ENCODE measurements at places on chromosomes 13 and 19. TPM values are rescaled to one million over a fixed set of nuclear protein-coding genes. Genes with fewer than 3 reads are reported as not detected.

- DNase-seq, result peak; percentile 70
Observed at GRCh38 chr19:41934849-41935374, 6.7 kb upstream of the ERFL start.

- peak; percentile 58 for DNase-seq
Observed at GRCh38 chr13:34942732-34943435, 814 bp downstream of the NBEA start.

Gene ZNF708
- 17.0 TPM for total RNA-seq

DNA sequence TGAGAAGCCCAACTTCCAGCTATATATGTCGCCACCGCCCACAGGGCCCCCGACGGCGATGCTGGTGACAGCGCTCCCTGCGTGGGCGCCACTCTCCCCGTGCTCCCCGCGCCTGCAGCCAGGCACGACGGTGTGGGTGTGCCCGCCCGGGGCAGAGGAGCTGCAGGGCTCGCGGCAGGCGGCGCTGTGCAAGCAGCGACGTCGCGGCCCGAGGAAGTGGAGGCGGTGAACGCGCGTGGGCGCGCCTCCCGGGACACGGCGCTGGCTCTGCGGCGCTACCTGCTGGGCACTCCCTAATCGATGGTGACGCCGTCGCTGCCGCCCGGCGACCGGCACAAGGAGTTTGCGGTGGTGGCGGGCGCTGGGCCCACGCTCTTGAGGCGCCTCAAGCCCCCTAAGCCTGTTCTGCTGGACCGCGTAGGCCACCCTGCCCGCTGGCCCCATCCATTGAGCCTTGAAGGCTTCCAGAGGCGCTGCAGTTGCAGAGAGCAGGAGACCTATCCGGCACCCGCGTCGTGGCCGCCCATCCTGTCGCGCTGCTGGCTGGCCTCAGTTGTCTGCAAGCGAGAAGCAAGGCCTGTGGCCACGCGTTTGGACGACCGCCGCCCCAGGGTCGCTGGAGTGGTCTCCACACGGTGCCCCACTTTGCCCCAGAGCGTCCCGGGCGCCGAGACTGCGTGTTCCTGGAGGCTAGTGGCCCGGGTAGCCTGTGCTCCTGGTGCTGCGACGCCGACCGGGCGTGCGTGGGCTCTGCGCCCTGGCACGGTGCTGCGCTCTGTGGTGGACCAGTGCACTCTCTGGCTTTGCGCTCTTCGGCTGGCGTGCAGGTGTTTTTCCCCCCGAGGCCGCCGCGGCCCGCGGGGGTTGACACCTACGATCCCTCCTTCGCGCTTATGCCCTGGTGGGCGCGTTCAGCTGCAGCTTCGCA, 23.1 kb downstream of the LRFN3 start:
- DNase-seq, result peak; percentile 83

DNA sequence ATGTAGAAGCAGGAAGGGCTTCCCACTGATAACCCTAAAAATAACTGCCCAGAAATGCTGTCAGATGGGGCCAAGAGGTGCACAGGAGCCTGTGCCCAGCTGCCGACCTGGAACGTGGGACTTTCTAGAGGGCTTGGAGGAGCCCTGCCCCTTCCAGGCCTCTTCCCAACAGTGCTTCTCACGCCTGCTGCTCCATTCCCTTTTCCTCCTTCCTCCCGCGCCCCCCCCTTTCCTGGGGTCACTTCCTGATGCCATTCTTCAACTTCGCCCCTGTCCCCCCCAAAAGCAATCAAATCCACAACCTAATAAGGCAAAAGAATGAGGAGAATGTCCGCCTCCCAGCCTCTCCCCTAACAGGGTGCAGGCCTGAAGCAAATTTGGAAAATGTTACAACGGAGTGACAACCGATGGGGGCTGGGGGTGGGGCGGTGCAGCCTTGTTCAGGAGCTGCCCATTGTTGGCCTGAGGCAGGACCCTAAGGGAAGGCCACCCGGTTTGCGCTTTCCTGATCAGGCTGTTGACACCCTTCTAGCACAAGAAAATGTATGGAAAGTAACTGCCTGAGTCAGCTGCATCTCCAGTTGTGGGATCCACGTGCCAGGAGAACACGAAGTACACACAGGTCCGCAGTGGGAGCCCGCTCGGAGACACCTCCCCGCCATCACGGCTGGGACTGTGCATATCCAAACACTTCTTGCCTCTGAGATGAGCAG, 18.7 kb downstream of the ACTN4 start:
- DNase-seq, result peak; percentile 79

Gene IGFL3
- total RNA-seq, result not detected

- no peak for DNase-seq
Observed at GRCh38 chr13:113475280-113475679, 15.2 kb downstream of the DCUN1D2 start.

DNA sequence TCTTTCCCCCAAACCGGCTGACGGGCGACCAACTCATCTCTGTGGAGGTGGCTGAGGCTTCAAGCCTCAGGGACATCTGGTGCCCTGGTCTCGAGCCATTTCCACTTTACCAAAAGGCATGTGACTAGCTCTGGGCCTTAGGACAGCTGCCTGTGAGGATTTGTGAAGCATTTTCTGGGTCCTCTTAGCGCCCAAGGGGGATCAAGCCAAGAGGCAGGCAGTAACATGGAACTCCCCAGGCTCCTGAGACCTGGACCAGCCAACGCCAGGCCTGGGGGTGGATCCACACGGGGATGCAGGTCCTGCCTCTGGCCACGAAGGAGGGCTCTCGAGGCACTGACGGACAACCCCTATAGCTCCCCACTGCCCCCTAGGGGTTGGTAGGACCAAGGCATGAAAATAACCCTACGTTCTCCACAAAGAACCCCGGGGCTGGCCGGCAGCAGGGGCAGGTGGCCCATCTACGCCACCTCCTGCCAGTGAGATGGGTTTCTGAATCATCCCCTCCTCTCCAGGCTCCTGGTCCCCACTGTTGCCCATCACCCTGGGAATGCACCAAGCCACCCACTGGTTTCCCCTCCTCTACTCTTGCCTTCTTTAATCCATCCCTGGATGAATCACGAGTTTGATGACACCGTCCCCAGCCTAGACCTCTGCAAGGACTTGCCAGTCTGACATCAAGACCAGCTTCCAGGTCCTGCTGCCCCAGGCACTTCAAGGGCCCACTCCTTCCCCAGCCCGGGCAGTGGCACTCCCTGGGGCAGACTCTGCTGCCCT, 7.0 kb upstream of the MYDGF start:
- peak; percentile 64 for DNase-seq

- no peak for DNase-seq
Observed at GRCh38 chr13:30253830-30254229, 53.5 kb downstream of the KATNAL1 start.

DNA sequence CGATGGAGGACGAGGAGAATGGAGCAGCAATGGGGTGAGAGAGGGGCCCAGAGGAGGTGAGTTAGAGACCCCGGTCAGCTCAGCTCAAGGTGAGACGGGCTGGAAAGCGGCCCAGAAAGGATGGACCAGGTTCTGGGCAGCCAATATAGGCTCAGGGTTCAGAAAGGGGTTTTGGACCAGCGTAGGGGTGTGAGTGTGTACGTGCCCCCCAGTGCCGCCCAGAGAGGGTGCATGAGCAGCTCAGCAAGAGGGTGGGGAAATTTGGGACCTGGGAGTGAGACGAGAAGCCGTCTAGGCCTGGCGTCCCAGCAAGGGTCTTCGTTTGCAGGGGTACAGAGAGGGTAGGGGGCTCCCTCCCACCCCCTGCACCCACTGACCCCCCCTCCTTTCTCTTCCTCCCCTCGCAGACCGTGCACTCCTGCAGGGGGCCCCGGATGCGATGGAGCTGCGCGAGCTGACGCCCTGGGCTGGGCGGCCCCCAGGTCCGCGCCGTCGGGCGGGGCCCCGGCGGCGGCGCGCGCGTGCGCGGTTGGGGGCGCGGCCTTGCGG, 12.1 kb downstream of the FUT6 start:
- DNase-seq, result no peak

- DNase-seq, result no peak
Observed at GRCh38 chr13:111325941-111326620, 5.6 kb downstream of the TEX29 start.

Gene ZNF534
- 0.18 TPM for total RNA-seq

DNA sequence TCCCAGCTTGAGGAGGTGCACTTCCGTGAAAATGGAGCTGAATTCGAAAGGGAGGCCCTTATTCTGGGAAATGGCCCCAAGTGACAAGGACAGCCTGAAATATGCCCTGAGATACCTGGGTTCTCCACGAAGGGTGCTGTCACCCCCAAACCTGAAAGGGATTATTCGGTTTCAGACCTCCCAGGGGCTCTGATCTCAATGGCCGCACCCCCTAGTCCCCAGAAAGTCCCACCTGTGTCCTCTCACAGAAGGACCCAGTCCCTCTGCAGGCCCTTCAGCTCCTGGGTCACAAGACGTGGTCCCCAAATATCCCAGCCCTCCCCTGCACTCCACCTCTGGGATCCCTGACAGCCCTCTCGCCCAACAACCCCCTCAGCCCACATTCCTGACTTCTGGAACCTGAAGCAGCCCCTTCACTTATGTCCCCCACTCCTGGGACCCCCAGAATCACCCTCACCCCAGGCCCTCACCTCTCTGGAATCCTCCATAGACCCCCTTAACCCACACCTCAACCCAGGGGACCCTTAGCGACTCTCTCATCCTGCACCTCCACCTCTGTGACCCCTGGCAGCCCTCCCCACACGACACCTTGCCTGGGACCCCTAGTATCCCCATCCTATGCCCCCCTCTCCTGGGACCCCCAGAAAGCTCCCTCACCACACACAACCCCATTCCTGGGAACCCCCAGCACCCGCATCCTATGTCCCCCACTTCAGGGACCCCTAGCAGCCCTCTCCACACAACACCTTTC, 606 bp downstream of the SYNGR4 start:
- no peak for DNase-seq

- no peak for DNase-seq
Observed at GRCh38 chr13:100694722-100695508, 20.3 kb upstream of the TMTC4 start.

DNA sequence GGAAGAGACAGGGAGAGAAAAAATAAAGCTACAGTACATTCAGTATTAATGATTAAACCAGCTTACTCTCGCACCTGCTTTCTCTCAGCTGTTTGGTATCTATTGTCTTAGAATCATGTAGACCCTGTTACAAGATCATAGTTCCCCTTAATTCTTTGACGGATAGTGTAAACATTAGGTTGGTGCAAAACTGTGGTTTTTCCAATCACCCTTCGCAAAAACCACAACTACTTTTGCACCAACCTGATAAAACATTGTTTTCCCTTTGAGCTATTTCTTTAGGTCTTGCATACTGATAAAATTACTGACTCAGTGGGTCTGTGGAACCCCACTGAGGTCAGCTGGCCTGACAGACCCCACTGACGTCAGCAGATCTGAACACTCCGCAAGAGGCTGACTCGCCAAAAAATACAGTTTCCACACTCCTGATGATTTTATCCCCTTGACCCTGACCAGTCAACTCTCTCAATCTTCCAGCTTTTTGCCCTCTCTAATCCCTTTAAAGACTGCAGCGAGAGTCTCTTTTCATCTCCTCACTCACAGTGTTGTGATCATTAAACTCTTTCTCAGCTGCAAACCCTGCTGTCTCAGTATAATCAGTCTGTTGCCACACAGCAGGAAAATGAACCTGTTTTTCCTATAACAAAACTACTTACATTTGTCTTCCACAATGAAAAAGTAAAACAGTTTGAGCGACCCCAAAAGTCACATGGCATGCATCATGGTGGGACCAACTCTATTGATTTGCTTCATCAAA, 123.9 kb downstream of the SLITRK6 start:
- no peak for DNase-seq

- no peak for DNase-seq
Observed at GRCh38 chr19:51479531-51480331, 1.4 kb downstream of the CEACAM18 start.

DNA sequence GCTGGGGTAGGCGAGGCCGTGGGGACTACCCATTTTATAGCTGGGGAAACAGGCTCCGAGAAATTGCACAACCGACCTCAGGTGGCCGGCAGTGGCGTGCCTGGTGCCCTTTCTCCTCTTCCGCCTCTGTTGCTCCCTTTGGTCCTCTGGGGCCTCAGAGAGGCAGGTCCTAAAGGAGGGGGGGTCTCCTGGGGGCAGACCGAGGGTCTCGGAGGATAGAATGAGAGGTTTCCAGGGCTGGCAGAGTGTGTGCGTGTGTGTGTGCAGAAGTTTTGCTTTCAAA, 11.3 kb downstream of the STX10 start:
- DNase-seq, result no peak

- no peak for DNase-seq
Observed at GRCh38 chr19:5038631-5039271, 69.8 kb downstream of the KDM4B start.

- DNase-seq, result peak; percentile 48
Observed at GRCh38 chr19:19463348-19464117, 51.8 kb downstream of the TSSK6 start.

Gene ATP1A3
- total RNA-seq, result 0.97 TPM

Gene DZIP1
- 9.0 TPM for total RNA-seq

DNA sequence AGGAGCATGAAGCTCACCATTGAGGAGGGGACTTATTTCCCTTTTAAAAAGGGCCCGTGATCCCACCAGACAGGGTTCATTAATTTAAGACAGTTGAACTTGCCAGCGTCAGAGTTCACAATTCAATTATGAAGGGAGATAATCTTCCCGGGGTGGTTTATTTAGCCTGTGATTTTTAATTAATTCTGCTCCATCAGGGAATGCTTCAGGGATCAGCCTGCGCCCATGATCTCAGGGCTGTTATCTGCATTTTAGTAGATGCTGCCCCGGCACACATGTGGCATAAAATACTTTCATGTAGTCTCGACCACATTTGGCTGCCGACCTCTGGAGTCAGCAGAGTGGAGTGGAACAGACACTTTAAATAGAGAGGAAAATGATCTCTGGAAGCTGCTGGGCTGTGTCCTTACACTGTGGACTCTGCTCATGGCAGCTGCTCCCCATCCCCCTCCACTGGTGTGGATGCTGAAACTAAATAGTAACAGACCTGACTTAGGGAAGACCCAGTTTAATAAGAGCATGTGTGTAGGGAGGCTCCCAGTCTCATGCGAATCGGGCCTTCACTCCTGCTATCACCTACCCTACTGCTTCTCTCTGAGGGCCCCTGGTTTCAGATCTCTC, 256.9 kb downstream of the TEX29 start:
- no peak for DNase-seq

DNA sequence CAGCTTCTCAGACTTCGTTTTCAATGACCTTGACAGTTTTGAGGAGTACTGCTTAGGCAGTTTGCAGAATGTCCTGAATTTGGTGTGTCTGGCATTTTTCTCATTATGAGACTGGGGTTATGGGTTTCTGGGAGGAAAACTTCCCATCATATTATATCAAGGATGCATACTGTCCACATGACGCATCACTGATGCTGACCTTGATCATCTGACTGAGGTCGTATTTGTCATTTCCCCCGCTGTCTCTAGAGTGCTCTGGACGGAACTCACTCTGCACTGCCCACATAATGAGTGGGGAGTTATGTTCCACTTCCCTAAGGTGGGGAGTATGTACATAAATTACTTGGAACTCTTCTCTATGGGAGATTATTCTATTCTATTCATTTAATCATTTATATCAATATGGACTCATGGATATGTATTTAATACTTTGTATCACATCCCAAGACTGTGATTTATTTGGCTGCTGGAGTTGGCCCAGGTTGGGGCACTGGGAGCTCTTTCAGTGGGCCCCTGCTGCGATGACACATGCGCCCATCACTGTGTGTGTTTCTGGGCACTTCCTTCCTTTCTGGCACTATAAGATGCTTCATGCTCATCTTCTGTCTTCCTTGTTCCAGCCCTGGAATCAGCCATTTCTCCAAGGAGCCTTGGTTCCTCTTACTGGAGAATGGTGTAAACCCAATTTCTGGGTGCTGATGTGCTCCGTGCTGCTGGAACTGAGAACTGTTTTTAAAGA, 138.6 kb downstream of the MIPEP start:
- DNase-seq, result no peak

All from lower lobe of right lung (tissue), 2 donors.